HepG2 (cell line): ENCODE measurements at places on chromosomes 7 and 10.

GRCh38 chr10:86798611-86799010 lies 42.2 kb downstream of the BMPR1A start:
- no peak for DNase-seq

GRCh38 chr10:60433684-60434083 lies 44.0 kb upstream of the ANK3 start:
- no peak for DNase-seq

DNA sequence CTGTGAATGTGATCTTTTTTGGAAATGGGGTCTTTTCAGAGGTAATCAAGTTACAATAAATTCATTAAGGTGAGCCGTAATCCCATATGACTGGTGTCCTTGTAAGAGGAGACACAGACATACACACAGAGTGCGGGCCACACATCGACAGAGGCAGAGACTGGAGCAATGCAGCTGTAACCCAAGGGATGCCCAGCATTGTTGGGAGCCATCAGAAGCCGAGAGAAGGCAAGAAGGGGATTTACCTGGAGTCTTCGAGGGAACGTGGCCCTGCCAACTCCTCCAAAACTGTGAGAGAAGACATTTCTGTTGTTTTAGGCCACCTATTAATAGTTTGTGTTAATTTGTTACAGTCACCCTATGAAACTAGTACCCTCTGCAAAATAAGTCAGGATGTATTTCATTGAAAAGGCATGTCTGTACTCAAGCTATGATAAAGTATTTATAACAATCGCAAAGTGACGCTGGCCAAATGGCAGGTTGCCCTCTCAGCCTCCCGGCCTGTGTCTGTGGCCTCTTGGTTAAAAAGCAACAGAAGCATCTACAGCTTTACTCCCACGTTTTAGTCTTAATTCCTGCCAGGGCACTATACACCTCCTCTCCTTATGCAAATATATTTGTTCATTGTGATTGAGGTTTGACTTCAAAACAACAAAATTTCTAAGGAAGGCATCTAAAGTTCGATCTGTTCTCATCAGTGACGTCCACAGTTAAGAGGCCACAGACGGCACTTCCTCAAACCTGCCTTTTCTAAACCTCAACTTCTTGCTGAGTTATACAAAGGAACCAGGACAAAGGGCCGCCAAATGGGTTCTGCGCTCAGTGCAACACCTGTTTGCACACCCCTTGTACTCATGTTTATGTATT lies 46.8 kb downstream of the HIPK2 start:
- DNase-seq, result no peak

GRCh38 chr10:48801001-48801421 lies 116.3 kb downstream of the WDFY4 start:
- no peak for DNase-seq

GRCh38 chr7:1914321-1914720 lies 244.2 kb downstream of the ELFN1 start:
- DNase-seq, result no peak
